ENCODE measurements at places on chromosomes 7 and 10. TPM values are rescaled to one million over a fixed set of nuclear protein-coding genes. Genes with fewer than 3 reads are reported as not detected.

Gene KEL
- 3.3 TPM for polyA plus RNA-seq

Gene SAMD9L
- polyA plus RNA-seq: 13.0 TPM

Gene DNAJC30
- polyA plus RNA-seq: 10.3 TPM

Gene SLC16A12
- 0.19 TPM for polyA plus RNA-seq

Gene STEAP4
- polyA plus RNA-seq: 1.3 TPM

Gene MYH16
- not detected for polyA plus RNA-seq

Gene EN2
- polyA plus RNA-seq: 0.04 TPM

DNA sequence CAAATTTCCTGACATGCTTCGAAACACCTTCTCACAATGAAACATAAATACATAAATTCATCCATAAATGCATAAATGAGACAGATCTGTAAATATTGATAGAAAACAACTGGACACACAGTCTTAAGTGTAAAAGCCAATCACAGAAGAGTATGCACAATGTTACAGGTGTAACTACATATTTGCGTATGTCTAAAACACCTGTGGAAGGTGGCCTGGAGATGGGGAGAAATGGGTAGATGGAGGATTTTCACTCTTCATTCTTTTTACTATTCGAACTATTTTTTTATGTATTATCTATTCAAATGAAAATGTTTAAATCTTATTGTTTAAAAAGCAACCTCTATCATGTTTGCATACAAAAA lies 860 bp downstream of the IQUB start:
- no peak for DNase-seq

DNA sequence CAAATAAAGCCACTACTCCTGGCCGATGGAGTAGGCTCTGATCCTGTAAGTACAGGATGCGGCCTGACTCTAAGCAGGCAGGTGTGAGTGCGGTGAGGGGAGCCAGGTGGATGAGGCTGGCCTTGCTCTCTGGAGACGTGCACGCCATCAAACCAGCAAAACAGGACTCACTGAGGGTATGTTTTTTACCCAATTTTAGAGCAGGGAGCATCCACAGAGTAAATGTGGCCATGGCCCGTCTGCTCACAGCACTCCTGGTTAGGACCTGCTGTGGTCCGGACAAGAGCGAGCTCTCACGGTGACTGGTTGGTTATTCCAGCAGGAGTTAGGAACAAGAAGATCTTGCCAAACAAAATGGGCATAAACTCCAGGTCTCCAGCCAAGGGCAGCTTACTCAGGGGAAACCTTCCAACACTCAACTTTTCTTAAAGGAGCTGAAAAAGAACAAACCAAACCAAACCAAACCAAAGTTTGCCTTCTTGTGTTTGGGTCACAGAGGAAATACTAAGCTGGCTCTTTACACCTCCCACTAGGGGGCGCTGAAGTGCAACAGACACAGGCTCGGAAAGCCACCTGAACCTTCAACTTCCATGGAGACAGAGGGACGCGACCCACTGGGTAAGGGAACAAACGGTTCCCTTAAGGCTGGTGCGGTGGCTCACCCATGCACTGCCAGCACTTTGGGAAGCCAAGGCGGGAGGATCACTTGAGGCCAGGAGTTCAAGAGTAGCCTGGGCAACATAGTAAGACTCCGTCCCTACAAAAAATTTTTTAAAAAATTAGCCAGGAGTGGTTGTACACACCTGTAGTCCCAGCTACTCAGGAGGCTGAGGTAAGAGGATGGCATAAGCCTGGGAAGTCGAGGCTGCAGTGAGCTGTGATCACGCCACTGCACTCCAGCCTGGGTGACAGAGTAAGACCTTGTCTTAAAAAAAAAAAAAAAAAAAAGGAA lies 122.4 kb downstream of the CLEC2L start:
- peak; percentile 91 for DNase-seq

GRCh38 chr7:43888993-43889945 lies 17.1 kb downstream of the URGCP start:
- DNase-seq: no peak

DNA sequence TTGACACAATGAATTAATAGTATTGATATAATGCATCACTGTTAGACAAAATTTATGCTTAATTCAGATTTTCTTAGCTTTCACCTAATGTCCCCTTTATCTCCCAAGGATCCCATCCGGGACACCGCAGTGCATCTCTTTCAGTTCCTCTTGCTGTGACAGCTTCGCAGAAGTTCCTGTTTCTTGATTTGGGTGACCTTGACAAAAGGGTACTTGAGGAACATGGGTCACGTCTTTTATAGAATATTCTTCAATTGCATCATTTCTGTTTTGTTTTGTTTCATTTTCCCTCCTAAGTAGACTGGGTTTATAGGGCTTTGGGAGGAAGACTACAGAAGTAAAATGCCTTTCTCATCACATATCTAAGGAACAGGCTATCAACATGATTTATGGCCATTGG lies 453.2 kb downstream of the DPP6 start:
- no peak for DNase-seq

DNA sequence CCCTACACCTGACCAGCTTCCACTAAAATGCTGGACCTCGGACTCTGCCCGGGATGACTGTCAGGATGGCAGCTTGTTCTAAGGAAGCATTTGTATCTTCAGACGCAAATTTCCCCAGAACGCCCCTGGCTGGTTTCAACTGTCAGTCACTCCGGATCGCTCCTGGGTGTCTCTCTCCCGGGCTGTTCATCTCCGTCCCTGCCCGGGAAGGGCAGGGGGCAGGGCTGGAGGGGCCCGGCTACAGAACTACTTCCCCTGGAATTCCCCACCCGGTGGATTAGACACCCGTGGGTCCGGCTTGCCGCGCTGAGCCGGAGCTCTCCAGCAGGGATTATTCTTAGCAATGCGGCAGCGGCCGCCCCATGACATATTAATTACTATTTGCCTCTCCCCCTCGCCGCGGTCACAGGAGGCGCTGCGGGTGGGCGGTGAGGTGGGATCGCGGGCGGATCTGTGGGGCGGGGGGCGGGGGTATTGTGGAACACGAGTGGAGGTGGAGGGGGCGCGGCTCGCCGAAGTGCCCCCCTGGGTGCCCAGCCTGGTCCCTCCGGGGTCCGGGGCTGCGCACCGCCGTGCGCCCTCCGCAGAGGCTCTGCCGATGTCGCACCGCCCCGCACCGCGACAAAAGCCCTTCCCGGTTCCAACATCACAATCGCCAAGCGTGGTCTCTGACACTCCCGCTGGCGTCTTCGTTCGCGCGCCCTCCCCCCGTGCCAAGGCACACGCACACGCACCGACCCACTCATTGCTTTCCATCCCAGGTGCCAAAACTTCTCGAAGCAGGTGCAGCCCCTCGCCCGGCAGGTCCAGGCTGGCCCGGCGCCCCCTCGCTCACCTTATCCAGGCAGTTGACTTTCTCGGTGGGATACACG lies 276.1 kb upstream of the NEBL start:
- no peak for DNase-seq

GRCh38 chr10:77626266-77626935 lies 11.2 kb downstream of the KCNMA1 start:
- DNase-seq: no peak

GRCh38 chr10:114810926-114811325 lies 10.7 kb upstream of the FHIP2A start:
- no peak for DNase-seq

DNA sequence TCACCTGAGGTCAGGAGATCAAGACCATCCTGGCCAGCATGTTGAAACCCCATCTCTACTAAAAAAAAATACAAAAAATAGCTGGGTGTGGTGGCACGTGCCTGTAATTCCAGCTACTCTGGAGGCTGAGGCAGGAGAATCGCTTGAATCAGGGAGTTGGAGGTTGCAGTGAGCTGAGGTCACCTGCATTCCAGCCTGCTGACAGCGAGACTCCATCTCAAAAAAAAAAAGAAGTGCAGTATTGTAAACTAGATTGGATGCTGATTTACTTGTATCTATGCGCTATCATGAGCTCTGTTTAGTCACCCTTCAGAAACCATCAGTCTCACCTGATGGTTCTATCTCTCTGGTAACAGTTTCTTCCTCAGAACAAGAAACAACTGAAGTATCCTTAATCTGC lies 13.8 kb downstream of the ZSCAN21 start:
- no peak for DNase-seq

DNA sequence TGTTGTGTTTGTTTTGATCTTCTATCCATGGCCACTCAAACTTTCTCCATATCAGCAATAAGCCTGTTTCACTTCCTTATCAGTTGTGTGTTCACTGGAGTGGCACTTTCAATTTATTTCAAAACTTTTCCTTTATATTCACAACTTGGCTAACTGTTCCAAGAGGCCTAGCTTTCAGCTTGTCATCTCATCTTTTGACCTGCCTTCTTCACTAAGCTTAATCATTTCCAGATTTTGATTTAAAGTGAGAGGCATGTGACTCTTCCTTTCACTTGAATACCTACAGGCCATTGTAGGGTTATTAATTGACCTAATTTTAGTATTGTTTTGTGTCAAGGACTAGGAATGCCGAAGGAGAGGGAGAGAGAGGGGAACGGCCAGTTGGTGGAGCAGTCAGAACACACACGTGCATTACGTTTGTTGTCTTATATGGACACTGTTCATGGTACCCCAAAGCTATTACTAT lies 5.5 kb upstream of the GNAT3 start:
- DNase-seq: no peak

DNA sequence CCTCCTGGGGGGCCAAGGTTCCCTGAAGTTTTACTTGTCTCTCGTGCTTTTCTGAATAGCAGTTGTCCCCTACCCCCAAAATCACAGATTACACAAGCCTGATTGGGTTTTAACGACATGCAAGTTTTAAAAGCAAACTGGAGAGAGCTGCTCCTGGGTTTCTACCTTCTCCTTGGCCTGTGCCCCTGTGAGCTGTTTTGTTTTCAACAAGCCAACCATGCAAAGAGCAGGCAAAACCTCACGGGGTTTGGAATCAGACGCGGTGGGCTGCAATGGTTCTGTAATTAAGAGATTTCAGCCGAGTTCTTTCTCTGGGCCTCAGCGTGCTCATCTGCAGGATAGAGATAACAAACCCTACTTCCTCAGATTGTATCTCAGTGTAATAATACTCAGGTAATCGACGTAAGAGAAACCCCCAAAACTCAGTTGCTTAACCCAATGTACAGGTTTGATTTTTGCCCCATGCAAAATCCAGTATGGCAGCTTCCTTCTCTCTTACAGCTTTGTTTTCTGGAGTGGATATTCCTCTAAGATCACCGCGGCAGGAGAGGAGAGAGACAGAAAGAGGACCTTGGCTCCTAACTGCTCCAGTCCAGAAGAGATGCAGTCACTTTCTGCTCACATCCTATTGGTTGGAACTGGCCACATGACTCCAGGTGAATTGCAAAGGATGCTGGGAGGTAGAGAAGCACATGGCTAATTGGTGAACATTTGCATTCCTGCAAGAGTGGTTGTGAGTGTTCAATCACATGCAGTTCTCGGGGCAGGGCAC lies 42.0 kb downstream of the MYL10 start:
- no peak for DNase-seq

DNA sequence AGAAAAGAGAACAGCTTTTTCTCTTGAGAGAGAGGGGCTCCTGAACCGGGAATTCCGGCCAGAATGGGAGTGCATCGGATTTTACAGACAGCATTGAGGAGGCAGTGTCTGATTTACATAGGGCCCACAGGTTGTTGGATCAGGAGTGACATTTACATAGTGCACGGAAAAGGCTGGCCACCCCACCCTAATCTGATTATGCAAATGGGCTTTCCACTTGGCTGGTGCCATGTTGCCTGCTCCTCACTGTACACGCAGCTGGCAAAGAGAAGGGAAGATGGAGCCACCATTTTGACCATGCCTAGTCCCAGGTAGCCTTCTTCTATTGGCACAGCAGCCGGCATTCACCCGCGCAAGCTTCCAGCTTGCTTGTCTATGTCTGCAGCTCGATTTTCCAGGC lies 77.5 kb upstream of the FAM171A1 start:
- DNase-seq: no peak

DNA sequence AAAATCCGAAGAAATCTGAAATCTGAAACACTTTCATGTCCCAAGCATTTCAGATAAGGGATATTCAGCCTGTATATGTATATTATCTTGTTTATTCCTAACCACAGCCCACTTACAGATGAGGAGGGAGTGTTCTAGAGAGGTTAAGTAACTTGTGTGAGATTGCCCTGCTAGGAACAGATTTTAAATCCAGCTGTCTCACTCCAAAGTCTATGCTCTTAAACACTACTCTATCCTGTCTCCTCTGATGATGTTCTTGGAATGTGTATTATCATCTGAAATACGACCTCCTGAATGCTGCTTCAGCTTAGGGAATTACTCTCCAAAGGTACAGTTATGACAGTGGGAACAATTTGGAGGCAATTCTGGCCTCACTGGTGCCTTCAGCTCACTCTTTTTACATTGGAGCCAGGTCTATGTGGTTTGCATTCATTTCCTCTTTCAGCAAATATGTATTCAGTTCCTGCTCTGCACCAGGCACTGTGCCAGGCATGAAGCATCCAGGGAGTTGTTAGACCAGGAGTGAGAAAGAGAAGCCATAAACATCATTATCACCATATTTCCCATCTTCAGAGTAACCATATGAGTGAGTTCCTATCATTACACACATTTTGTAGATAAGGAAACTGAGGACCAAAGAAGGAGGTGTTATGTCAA lies 70.2 kb downstream of the NOC3L start:
- DNase-seq: no peak

DNA sequence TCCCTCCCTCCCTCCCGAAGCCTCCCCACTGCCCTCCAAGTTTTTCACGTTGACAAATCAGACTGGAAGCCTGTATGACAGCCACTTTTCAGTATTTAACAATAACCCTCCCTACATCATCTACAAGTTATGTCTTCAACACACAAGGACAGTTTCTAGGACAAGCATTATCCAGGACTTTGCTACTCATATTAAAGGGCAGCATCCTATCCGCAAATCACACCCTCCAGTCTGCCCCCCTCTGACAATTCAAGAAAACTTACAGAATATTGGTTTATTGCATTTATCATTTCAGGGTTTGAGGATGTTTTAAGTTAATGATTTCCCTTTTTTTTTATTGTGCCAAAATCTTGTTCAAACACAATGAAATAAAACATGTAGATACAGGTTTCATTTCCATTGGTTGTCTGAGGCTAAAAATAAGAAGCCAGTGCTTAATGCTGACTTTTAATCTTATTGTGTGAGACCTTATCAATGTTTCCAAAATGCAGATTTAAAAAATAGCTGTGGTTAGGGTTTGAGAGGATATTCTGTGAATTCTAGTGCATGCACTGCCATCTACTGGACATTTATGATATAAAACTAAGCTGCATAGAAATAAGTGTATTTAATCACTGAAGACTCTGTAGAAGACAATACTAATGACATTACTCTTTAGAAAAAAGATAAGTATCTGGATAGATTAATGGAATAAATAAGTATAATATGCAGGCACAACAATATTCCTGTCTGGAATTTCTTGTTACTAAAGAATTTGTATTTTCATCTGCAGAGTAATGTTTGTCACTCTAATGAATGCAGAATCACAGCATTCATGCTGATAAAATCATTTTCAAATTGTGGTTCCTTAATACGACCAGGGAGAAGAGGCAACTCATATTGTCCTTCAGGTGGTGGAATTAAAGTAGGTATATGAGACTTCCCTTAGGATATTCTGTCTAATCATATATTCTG lies 64.1 kb downstream of the CAV1 start:
- DNase-seq: no peak

Measured in spleen (tissue), 13 donors.